Activated CD4-positive, CD25-positive, alpha-beta regulatory T cell treated with anti-CD3 and anti-CD28 coated beads, Interleukin-2, amount 50 U/mL, for 72 hours (primary cell): ENCODE measurements at places on chromosomes 12 and 14.

DNA sequence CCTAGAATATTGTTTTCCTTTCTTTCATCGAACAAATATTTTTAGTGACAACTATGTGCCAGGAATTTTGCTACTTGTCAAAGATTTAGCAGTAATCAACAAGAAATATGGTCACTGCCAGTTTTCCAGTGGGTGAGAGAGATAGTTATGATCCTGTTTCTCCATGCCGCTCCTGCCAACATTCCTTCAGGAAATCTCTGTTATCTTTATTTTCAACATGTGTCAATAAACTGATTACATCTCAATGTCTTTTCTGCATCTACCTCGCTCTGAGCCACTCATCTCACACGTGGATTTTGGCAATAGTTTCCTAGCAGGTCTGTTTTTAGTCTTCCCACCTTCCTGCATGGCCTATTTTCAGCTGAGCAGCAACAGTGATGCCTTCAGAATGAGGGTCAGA lies 650.0 kb upstream of the STXBP6 start:
- DNase-seq = no peak

- DNase-seq = no peak
Observed at GRCh38 chr14:71308671-71309070, 401.4 kb downstream of the PCNX1 start.

- DNase-seq = no peak
Observed at GRCh38 chr12:6435961-6436715, 8.6 kb upstream of the CD27 start.

DNA sequence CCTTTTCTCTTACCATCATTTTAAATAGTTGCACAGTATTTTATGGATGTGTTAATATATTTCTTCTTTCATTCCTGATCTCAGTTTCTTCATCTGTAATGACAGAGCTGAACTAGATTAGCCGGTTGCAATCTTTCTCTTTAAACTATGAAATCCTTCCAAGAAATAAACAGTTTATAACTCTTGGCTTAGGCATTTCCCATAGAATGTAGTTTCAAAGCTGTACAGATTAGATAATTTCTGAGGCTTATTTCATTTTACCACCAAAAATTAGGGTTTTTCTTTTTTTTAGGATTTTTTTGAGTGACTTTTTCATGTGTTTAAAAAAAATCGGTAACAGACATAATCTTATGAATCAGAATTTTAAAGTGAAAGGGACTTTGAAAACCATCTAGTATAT lies 144.0 kb downstream of the RAD51B start:
- DNase-seq = no peak

DNA sequence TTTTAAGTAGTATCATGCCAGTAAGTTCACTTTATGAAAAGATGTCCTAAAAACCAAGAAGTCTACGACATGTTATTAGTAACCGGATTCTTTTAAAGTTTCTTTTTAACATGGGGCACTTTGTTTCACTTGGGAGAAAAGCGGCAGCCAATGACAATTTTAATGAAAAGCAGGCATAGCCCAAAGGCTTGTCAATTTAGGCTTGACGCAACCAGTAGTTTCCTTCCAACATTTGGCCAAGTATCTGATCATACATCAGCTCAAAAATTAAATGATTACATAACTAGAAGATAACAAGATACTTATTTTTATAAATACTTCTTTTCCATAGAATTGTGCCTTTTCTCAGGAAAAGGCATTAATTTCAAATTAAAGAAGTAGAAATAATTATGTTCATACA lies 112.8 kb downstream of the TXNDC16 start:
- no peak for DNase-seq

- DNase-seq = no peak
Observed at GRCh38 chr14:46399049-46399448, 252.5 kb downstream of the RPL10L start.

- no peak for DNase-seq
Observed at GRCh38 chr14:68918612-68919011, 60.5 kb downstream of the ACTN1 start.

DNA sequence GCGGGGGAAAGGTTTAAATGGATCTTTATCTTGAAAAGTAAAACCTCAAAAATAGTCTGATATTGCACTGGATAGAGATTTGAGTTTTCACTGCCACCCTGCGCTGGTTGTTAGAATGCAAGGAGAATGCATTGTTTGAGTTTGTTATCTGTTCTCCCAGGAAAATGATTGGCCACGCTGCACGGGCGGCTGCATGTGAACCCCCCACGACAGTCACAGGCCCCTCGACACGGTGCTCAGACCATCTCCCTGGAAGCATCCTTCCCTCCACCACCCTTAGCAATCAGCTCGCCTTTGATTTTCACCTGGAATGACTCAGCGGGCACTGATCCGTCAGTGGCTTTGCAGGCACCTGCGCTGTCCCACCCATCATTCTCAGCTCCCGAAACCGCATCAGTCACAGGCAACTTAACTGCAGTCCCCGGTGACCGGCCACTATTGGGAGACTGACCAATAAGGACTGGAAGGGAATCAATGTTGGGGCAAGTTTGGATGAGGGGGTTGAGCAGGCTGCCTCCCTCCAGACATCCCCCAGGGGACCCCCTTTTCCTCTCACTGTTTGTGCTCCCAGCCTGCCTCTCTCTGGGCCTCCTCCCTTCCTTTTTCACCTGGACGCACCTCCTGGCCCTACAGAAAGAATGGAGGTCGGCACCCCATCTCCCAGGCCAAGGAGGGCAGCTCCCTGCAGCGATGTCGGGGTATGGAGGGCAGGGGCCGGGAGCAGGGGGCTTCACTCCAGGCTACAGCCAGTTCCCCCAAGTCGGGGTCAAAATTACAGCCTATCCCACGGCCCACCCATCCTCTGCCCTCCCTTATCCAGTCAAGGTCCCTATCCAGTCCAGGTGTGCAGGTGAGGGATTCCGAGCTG lies 28.5 kb upstream of the C14orf180 start:
- peak; percentile 17 for DNase-seq

GRCh38 chr12:56216461-56216860 lies 5.3 kb downstream of the RNF41 start:
- DNase-seq = no peak

DNA sequence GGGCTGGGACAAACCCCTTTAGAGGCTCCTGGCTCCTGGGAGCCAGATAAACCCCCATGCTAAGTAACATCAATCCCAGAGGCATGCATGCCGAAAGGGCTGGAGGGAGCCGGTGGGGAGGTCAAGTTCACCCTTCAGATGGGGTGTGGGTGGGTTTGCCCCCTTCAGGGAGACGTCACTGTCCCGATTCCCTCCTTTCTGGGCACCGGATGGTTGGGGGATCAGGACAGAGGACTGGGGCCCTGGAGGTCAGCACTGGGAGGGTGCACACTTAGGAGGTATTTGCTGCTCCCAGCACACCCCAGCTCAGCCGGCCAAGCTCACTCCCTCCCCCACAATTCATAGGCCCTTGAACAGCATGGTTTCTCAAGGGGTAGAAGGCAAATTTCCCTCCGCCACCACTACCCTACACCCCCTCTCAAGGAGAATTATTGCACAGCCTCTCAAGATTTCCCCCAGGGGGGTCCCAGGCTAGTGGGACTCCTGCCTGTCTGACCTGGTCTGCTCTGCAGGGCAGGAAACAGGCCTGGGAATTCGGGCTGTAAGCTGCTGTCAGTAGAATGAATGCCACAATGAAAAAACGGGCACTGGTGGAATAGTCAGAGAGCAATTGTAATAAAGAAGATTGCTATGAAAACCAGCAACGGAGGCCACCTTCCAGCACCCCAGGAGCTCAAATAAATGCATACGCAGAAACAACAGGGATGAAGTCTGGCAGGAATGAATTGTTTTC lies 63.5 kb downstream of the GALNT16 start:
- no peak for DNase-seq

- DNase-seq = no peak
Observed at GRCh38 chr12:89918172-89918846, 209.7 kb upstream of the ATP2B1 start.

DNA sequence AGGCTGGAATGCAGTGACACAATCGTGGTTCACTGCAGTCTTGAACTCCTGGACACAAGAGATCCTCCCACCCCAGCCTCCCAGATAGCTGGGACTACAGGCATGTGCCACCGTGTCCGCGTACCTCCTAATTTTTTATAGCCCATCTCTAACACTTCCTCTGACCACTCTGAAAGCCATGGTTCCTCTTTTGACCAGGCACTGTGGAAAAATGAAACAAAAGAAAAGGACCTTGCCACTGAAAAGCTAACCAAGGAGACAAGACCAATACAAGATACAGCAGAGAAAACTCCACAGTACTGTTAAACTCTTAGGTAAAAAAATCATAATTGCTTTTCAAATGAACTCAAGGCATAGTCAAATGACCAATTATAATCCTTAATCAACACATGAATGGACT lies 233.3 kb downstream of the NEDD1 start:
- no peak for DNase-seq

DNA sequence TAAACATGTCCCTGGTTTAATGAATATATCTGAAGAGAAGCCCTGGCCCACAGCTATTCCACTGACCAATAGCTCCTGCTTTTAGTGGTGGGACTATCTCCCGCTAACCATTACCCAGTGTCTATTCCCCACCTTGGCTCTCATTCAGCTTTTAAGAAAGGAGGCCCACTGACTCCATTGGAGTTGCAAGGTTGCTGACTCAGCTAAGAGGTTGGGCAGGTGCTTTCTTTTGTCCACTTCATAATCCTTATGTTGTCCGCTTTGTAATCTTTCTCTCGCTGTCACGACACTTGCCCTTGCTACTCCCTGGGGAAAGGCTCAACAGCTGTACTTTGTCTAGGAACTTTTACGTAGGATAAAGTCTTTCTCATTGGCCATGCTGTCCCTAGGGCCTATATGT lies 453.4 kb upstream of the CCDC196 start:
- DNase-seq = no peak

GRCh38 chr14:96623676-96624484 lies 121.7 kb downstream of the PAPOLA start:
- no peak for DNase-seq

GRCh38 chr14:71430678-71431376 lies 501.4 kb upstream of the RGS6 start:
- DNase-seq = no peak

- DNase-seq = no peak
Observed at GRCh38 chr12:104133321-104133720, 4.7 kb downstream of the NFYB start.

GRCh38 chr14:73452341-73453186 lies 5.8 kb downstream of the NUMB start:
- DNase-seq = no peak

DNA sequence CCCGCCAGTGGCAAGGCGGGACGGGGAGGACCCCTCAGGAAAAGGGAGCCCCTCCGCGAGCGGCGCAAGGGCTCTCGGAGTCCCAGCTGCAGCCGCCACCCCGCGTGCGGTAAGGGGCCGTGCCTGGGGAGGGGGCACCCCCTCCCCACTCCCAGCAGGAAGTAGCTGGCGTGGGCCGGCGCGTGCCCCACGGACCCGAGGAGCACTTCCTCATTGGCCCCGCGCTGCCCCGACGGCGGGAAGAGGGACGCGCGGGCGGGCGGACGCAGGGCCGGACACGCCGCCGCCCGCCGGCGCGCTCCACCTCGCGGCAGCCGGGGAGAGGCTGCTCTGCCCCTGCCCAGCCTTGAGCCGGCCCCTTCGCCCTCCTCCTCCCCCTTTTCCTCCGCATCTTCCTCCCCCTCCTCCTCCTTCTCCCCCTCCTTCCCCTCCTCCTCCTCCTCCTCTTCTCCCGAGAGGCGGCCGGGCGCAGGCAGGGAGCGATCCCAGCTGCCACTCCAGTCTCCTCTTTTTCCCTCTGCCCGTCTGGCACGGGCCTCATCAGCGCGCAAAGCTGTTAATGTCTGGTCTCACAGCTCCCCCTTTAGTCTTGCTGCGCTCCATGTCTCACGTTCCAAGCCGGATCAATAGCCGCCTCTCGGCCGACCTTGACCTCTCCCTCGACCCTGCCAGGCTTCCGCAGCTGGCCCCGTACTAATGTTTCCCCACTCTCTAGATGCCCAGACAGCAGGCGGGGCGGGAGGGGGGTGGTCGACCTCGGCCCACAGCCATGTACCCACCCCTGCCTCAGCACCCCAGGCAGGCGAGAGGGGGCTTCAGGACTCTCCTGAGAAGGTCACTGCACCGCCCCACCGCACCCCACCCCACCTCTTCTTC lies 2.6 kb upstream of the BCL11B start:
- no peak for DNase-seq

DNA sequence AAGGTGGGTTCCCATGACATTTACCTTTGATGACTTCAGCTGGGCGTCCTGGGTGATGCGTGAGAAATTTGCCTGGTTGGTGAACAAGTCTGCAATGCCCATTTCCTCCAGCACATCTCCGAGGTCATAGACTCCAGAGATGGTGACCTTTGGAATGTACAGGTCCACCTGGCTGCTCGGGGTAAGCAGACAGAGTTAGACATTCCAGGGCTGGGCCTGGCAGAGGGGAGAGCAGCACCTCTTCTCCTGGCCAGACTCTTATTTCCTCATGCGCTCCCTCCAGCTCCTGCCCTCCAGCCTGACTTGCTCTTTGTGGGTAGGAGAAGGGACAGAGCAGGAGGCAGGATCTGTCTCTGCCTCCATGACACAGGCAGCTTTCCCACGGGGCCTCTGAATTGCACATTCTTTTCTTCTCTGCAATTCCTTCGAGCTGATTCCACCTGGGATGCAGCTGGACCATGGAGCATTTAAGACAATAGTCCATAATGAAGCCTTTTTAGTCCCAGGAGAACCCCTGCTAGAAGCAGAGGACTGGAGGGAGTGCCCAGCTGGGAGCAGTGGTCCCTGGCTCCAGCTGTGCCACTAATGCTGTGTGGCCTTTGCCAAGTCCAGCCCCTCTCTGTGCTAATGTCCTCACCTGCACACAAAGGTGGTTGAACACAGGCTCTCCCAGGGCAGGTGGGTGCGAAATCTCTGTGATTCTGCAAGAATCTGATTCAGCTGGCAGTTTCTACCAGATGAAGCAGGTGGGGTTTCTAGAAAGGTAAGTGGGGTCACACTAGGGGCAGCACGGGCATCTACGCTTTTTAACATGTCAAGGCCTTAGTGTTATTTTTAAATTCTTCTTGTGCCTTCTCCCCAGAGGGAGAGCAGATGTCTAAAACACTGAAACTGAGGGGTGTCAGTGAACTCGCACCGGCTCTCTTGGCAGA lies 13.2 kb upstream of the SERPINA10 start:
- DNase-seq = no peak

- DNase-seq = no peak
Observed at GRCh38 chr12:106211973-106212372, 35.8 kb downstream of the CKAP4 start.
